SK-N-DZ (cell line): ENCODE measurements at places on chromosomes 2 and 18.

DNA sequence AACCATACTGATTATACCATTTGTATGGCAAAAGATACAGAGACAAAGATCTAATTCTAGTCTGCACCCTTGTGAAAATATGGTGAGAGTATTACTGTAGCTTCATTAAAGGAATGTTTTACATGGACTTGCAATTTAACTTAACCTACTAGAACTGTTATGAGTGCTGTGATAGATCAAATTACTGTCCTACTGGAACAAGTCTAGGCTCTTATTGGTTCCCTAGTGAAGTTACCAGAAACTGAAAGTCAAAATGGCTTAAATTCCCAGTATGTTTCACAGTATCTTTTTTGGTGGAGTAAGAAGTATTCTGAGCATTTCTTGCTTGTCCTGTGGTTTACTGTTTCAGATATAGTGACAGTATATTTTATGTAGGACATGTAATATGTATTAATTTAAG lies 3.8 kb upstream of the TBR1 start:
- DNase-seq, result no peak

DNA sequence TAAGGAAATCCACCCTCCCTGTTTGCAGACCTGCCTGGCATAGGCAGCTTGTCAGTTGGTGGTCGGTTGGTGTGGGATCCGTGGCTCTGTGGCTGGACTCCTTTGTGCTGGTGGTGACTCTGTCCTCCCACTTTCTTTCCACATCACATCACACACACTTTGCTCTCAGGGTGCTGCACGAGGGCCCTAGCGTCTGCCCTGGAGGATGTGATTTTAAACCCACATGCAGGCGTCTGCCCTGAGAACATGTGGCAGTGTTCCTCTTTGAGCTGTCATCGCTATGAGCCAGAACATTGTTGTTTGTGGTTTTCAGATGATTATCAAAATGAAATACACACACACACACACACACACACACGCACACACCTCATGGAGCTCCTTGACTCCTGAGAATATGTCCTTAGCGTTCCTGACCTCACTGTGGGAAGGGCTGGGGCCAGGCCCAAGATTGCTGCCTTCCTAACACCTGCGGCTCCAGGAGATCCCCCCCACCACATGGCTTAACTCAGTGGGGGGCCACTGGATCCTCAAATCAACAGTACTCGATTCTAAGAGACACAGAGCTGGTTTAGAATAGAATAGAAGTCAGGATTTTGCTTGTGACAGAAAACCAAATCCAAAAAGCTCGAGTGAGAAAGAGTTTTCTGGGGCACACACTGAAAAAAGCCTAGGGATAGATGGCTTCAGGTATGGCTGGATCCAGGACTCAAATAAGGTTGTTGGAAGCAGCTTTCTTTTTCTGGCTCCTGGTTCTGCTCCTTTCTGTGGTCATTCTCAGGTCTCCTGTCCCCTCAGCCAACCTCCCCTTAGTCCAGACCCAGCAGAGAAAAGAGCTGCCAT lies 54.8 kb downstream of the RTP5 start:
- no peak for DNase-seq

DNA sequence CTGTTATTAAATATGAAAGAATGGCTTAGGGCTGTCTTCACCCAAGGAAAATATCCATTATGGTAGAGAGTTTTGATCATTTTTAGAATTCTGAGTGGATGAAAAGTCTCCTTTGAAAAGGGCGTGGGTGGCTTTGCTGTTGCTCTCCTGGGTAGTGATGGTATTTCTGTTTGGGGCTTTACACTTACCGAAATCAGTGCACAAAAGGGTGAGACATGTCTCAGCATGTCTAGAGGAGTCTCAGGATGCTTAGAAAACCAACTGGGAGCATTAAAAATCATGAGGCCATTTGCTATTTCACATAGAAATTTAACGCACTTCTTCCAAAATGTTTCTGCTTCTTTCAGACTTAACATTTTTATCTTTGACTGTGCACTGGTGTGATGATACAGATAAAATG lies 49.6 kb downstream of the ZCCHC2 start:
- DNase-seq, result no peak

DNA sequence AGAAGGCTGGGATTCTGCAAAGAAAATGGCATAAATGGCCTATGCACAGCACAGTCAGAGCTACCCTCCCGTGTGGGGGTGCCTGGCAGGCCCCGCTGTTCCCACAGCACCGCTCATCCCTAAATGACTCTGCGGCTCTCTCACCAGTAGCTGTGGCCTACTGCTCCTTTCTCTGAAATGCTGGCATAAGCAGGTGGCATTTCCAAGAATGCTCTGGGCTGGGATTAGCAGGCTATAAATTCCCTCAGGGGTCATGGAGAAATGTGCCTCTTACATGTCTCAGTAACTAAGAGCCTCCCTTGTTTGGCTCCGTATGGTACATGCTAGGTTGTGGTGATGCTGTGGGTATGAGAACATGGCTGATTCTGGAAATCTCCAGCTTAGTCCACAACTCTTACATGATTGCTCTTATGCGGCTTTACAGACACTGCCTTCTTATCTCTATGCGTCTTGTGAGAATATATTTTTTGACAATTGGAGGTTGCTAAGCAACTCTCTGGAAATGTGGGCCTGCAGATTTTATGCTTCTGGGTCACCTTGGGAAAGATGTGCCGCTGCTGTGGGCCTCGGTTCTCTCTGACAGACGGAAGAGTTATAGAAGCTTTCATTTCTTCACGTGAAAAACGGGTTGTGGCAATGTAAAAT lies 80.3 kb upstream of the GATA6 start:
- no peak for DNase-seq

DNA sequence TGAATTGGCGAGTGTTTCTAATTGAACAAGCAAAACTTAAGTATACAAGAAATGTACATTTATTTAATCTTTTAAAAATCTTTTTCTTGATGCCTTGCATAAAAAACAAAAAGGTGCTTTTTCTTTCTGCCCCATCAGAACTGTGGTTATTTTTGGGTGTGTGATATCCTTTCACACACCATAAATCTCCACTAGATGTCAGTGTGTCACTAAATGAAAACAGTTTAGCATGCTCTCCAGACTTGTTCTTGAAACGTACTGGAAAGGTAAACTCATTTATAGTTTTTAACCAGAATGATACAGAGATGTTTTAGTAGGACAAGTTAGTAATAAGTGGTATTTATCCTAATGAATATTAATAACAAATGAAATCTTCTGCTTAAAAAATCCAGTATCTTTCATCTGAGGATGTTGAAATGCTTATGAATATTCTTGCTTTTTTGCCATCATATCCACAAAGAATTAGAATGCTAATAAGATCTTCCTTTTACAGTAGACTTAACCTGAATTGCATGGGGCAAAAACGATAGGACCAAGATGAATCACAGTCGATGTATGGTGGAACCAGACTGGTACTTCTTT lies 96.8 kb downstream of the UBE2E3 start:
- peak; percentile 52 for DNase-seq

GRCh38 chr2:95009412-95009811 lies 16.1 kb upstream of the MAL start:
- DNase-seq, result no peak

GRCh38 chr2:194103941-194104659 lies 1552.9 kb upstream of the SLC39A10 start:
- no peak for DNase-seq

- DNase-seq, result no peak
Measured at GRCh38 chr18:23225503-23225902, 90.2 kb downstream of the CABLES1 start.

DNA sequence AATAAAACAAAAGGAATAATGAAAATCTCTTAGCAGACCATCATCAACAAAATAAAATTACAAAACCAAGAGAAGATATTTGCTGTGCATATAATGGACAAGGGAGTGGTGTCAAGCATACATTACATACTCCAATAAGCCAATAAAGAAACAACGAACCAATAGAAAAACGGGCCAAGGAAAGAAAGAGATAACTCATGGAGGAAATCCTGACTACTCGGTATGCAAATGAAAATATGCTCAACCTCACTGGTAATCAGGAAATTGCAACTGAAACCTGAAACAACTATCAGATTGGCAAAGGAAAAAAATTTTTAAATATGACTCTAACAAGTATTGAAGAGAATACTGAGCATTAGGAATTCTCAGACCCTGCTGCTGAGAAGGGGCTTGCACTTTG lies 84.7 kb downstream of the BCL2 start:
- no peak for DNase-seq

GRCh38 chr18:28178720-28179119 lies 1.8 kb upstream of the CDH2 start:
- DNase-seq, result no peak

DNA sequence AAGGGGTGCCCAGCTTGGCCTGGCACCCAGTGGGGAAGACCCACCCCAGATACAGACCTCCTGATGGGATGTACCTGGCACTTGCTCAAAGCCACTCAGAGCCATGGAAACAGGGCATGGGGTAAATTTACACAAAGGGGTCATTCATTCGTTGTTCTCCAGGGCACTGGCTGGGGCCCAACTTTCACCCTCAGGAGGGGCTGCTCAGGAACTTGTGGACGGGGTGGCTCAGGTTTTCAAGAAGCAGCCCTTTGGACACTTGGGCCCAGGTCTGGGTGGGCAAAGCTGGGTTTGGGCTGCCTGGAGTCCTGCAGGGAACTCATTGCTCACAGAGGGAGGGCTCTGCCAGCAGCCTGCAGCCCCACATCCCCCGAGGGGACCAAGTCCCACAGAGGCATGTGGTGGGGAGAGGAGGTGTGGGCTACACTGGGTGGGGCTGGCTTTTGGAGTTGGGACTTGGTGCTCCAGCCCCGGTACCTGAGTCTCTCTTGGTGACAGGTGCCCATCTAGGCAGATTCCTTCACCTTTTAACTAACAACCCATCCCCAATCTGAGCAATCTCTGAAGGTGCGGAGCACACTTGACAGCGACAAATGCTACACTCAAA lies 172.3 kb downstream of the CELF4 start:
- DNase-seq, result no peak

- no peak for DNase-seq
Measured at GRCh38 chr2:112187805-112188596, 49.8 kb downstream of the FBLN7 start.
